ENCODE measurements at places on chromosomes 2 and 18. TPM values are rescaled to one million over a fixed set of nuclear protein-coding genes. Genes with fewer than 3 reads are reported as not detected.

GREB1L gene
- total RNA-seq: not detected

GRCh38 chr18:70384181-70384790 is 95.4 kb downstream of the SOCS6 start:
- no peaks in the 10 kb centered on the region for H3K36me3 ChIP-seq
- no peak for DNase-seq
- H3K4me3 ChIP-seq: no peak overlapping the region
- H3K27me3 ChIP-seq: no peaks in the 10 kb centered on the region
- H3K4me1 ChIP-seq: peaks cover 5% of the 10 kb centered on the region

DNA sequence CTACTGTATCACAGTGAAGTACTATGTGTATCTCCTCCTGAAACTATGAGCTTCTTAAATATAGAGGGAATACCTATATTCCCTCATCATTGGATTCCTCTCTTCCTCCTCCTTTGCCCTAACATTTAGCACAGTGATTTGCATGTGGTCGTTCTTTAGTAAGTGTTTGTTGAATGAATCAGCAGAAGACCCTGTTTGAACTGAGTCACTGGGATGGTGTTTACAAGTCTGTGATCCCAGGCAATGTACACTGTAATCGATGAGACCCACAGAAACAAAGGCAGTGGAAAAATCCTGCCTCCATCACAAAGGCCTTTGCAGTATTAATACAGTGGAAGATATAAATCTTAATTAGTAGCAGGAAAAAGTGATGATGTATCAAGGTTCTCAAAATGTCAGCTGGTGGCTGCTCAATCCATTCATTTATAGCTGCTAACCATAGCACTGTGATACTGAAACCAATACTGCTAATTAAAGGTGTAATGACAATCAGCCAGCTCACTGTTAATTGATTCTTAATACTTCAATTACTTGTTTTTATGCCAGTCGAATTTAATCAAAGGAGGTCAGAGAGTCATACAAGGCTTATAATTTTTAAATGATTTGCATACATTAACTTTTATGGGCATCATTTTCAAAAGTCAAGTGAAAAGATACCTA is 20.8 kb upstream of the MYO3B start:
- no peak for DNase-seq
- peaks cover 12% of the 10 kb centered on the region for H3K27me3 ChIP-seq
- H3K4me1 ChIP-seq: peaks cover 4% of the 10 kb centered on the region
- H3K27ac ChIP-seq: no peak overlapping the region
- no peaks in the 10 kb centered on the region for H3K36me3 ChIP-seq

DNA sequence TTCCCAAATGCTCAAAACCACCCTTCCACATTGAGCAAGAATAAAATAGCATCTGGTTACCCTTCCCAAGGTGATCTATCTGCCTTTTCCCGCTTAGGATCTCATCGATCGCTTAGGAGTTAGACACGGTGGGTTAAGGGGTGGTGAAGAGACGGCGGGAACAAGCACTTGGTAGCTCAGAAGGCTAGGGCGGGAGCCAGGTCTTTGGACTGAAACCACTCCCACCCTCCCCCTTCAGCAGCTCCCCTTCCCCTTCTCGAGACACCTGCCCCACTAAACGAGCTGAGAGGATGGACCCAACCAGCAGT is 513 bp downstream of the THOC1 start:
- peak overlapping the region; percentile 100 for H3K27ac ChIP-seq
- peak overlapping the region; percentile 99 for H3K4me3 ChIP-seq
- H3K36me3 ChIP-seq: peaks cover 19% of the 10 kb centered on the region
- DNase-seq: no peak
- no peaks in the 10 kb centered on the region for H3K27me3 ChIP-seq

DNA sequence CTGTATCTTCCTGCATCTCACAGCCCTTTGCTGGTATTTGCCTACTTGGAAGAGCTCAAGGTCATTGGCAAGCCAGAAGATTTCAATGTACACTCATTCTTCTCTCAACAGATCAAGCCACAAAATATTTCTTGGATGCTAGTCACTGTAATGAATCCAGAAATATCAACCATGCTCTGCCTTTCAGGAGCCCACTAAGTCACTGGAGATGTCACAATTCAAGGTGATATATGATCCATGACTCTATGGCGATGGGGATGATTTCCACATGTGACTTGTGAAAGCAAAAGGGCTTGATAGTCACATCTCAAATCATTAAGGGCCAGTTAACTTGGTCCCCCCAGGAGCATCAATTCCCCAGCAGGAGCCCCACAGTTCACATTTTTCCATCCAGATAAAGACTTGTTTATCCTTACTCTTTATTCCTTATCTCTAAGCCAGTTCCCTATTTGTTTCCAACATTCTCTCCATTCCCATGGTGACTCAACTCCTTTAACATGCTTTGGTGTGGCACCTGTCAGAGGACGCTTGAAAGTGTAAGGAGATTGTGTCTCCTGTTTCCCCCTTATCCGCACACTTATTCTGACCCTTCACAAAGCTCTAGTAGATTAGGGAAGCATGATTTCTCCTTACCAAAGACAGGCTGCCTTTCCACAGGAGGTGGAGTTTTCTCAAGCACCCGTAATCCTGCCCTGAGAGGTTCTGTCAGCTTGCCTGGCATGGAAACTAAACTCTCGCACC is 15.8 kb downstream of the PKDCC start:
- DNase-seq: no peak
- H3K4me1 ChIP-seq: no peaks in the 10 kb centered on the region
- H3K4me3 ChIP-seq: no peak overlapping the region
- H3K27me3 ChIP-seq: peaks cover 9% of the 10 kb centered on the region

DNA sequence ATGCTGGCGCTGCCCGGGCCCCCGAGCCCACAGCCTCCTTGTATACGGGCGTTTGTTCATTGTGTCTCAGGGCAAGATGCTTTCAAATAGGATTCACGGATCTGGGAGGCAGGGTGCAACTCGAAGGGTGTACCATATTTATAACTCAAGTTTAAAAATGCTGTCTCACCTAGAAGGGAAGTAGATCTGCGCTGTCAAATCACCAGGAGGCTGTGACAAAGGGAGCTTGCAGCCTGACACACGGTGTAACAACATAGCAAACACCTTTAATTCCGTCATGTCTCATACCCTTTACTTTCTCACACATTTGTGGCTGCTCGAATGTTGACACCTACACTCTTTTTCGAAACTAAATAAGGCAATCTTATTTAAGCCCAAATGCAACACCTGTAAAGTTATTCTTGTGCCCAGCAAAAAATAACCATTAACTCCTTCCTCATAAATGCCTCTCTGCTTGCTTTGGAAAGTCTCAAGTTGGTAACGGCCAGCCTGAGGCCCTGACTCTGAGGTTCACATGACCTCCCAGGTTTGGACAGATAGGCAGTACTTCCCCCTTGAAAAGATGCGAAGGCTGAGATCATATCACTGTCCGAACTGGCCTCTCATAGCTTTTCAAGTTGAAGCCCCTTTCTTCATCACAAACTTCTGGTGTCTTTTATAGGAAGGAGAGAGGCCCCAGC is 11.6 kb downstream of the ZEB2 start:
- peak overlapping the region; percentile 33 for H3K27ac ChIP-seq
- H3K36me3 ChIP-seq: peaks cover 17% of the 10 kb centered on the region
- peaks cover 11% of the 10 kb centered on the region for H3K27me3 ChIP-seq
- H3K4me3 ChIP-seq: peak overlapping the region; percentile 2
- no peak for DNase-seq
- peaks cover 77% of the 10 kb centered on the region for H3K4me1 ChIP-seq

GRCh38 chr2:240271716-240272341 is 131.4 kb upstream of the OTOS start:
- peaks cover 51% of the 10 kb centered on the region for H3K27me3 ChIP-seq
- no peaks in the 10 kb centered on the region for H3K4me1 ChIP-seq
- no peak overlapping the region for H3K4me3 ChIP-seq
- H3K27ac ChIP-seq: no peak overlapping the region

- no peak overlapping the region for H3K4me3 ChIP-seq
- peaks cover 16% of the 10 kb centered on the region for H3K36me3 ChIP-seq
- no peaks in the 10 kb centered on the region for H3K27me3 ChIP-seq
- peaks cover 14% of the 10 kb centered on the region for H3K4me1 ChIP-seq
These were observed 24.0 kb downstream of the IL1B start for GRCh38 chr2:112812318-112813267.

DNA sequence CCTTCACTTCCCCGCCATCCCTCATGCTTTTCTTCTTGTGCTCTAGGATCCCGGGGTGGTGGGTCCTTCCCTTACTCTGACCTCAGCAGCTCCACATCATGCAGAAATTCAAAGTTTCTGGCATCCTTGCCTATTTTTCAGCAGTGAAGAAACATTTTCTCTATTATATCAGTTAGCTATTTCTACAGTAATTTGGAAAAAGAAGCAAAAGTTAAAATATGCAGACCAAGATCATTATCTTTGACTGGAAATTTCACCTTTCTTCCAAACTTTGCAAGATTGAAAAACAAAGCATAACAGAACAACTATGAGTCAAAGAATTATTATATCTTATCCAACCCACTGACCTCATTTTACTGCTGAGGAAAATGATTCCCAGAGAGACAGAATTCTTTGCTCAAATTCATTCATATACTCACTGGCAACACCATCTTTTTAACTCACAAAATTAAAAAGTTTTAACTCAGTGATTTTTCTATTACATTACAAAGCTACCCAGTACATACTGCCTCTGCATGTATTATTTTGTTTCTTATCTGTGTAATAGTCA is 40.5 kb downstream of the ANTXR1 start:
- H3K27me3 ChIP-seq: peaks cover 69% of the 10 kb centered on the region
- H3K27ac ChIP-seq: no peak overlapping the region
- H3K4me1 ChIP-seq: peaks cover 12% of the 10 kb centered on the region
